Panc1 (cell line): ENCODE measurements at places on chromosomes 2 and 18. TPM values are rescaled to one million over a fixed set of nuclear protein-coding genes. Genes with fewer than 3 reads are reported as not detected.

- no peak for DNase-seq
- no peak overlapping the region for H3K27ac ChIP-seq
- H3K36me3 ChIP-seq: no peaks in the 10 kb centered on the region
- H3K27me3 ChIP-seq: peaks cover 3% of the 10 kb centered on the region; the same call in 1 of the 2 replicates
- H3K4me1 ChIP-seq: no peaks in the 10 kb centered on the region
Measured at GRCh38 chr18:73696698-73697097, 450.9 kb downstream of the FBXO15 start.

- no peaks in the 10 kb centered on the region for H3K27me3 ChIP-seq
- no peak overlapping the region for H3K4me3 ChIP-seq
- no peak for DNase-seq
Measured at GRCh38 chr2:99190548-99190947, 9.6 kb downstream of the MRPL30 start.

- no peaks in the 10 kb centered on the region for H3K36me3 ChIP-seq
- no peaks in the 10 kb centered on the region for H3K4me1 ChIP-seq
- H3K4me3 ChIP-seq: no peak overlapping the region
Measured at GRCh38 chr2:219417374-219417773, 803 bp upstream of the DES start.

The MOGAT1 gene
- total RNA-seq: not detected

The SCYGR3 gene
- not detected for total RNA-seq

GRCh38 chr18:34126121-34126520 lies 98.6 kb downstream of the NOL4 start:
- no peak overlapping the region for H3K27ac ChIP-seq
- H3K27me3 ChIP-seq: no peaks in the 10 kb centered on the region
- H3K4me1 ChIP-seq: no peaks in the 10 kb centered on the region
- DNase-seq: no peak
- H3K36me3 ChIP-seq: no peaks in the 10 kb centered on the region

The RGPD3 gene
- total RNA-seq: 0.31 TPM

DNA sequence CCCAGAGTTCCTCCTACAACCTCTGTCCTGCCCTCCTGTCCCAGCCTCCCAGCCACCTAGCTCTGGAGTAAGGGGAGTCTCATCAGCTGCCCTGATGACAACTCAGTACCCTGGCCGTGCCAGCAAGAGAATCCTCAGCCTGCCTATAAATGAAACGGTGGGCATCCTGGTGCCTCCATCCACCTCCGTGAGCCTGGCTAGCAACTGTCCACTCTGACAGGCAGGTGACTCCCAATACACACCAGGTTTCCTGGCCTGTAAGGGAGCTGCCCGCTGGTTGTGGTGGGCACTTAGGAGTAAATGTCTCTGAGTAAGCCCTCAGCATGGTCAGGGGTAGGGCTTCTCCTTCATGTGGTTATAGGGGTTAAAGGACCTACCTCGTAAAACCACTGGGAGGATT lies 81.5 kb downstream of the XDH start:
- H3K36me3 ChIP-seq: no peaks in the 10 kb centered on the region
- H3K27me3 ChIP-seq: no peaks in the 10 kb centered on the region; the same call in none of the 2 replicates
- no peak overlapping the region for H3K4me3 ChIP-seq
- H3K4me1 ChIP-seq: no peaks in the 10 kb centered on the region

GRCh38 chr18:63700501-63700900 lies 2.3 kb upstream of the SERPINB11 start:
- no peaks in the 10 kb centered on the region for H3K4me1 ChIP-seq
- H3K27me3 ChIP-seq: no peaks in the 10 kb centered on the region
- no peak overlapping the region for H3K4me3 ChIP-seq

DNA sequence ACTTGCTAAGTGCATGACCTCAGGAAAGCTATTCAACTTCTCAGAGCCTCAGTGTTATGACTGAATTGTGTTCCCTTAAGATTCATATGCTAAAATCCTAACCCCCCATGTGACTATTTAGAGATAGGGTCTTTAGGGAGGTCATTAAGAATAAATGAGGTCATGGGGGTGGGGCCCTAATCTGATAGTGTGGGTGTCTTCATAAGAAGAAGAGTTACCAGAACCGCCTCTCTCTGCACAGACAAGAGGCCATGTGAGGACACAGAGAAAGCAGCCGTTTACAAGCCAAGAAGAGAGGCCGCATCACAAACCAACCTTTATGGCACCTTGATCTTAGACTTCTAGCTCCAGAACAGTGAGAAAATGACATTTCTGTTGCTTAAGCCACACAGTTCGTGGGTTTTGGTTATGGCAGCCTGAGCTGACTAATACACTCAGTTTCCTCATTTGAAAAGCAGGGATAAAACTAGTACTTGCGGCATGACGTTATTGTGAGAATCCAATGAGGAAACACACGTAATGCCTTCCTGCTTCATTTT lies 9.9 kb downstream of the SH2D6 start:
- H3K36me3 ChIP-seq: no peaks in the 10 kb centered on the region
- DNase-seq: no peak
- H3K4me1 ChIP-seq: peaks cover 31% of the 10 kb centered on the region
- no peaks in the 10 kb centered on the region for H3K27me3 ChIP-seq

DNA sequence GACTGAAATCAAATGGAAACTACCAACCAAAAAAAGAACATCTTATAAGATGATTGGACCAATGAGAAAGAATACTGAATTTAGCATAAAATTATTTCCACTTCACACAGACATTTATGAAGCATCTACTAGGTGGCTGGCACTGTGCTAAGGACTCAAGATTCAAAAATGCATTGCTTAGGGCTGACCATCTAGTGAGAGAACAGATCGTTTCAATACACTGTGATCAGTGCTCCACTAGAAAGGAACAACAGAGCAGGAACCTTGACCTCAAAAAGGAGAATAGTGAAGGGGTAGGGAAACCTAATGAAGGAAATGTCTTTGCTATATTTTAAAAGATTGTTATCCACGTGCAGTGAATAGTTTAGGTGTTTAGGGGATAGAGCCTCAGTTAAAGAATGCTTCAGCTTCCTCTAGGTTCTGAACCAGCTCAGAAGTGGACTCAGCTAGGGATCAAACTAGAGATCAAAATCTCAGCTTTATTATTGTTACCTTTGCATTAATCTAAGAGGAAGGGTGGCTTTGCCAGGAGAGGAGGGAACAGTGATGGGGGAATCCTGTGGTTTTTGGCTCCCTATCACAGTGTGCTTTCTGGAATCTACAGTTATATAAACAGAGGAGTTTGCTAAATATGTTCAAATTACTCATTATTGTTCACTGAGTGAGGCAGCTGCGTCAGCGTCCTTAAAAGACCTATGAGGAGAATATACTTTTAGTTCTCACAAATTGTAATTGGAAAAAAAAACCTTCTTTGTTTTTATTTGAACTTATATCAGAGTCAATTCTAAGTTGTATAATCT lies 16.2 kb upstream of the BBS5 start:
- no peaks in the 10 kb centered on the region for H3K36me3 ChIP-seq
- H3K4me1 ChIP-seq: no peaks in the 10 kb centered on the region
- no peaks in the 10 kb centered on the region for H3K27me3 ChIP-seq

The KCNG3 gene
- 4.3 TPM for total RNA-seq

DNA sequence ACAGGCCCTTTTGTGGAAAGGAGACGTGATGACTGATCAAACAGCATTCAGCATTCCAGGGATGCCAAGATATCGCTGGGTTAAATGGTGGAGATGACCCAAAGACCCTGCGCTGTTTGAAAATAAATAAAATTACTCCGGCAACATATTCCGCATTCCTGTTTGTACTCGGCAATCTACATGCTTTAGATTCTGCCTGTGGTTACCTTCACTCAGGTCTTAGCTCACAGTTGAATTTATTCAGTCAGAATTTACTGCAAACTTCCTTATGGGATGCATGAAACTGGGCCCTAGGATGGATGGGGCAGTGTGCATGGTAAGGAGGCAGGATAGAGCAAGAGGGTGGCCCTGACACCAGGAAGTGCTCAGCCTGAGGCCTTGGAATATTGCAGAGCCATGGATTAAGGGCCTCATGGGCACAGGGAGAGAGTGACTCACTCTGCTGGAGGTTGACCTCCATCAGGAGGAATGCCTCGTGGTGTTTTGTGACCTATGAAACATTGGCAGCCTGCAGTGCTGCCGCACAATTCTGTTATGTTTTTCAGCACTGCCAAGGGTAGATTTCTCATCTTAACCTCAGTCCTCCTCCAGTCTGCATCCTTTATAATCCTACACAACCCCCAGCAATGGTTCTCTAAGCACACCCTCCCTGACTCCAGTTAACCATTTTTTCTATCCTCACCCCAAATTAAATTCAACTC lies 321.4 kb downstream of the IRS1 start:
- H3K4me3 ChIP-seq: no peak overlapping the region
- peaks cover 28% of the 10 kb centered on the region for H3K4me1 ChIP-seq
- peak overlapping the region; percentile 91 for H3K27ac ChIP-seq
- H3K27me3 ChIP-seq: no peaks in the 10 kb centered on the region

GRCh38 chr2:120404941-120405758 lies 59.2 kb downstream of the INHBB start:
- no peak overlapping the region for H3K4me3 ChIP-seq
- H3K36me3 ChIP-seq: no peaks in the 10 kb centered on the region
- DNase-seq: no peak
- H3K27ac ChIP-seq: no peak overlapping the region
- H3K27me3 ChIP-seq: no peaks in the 10 kb centered on the region

DNA sequence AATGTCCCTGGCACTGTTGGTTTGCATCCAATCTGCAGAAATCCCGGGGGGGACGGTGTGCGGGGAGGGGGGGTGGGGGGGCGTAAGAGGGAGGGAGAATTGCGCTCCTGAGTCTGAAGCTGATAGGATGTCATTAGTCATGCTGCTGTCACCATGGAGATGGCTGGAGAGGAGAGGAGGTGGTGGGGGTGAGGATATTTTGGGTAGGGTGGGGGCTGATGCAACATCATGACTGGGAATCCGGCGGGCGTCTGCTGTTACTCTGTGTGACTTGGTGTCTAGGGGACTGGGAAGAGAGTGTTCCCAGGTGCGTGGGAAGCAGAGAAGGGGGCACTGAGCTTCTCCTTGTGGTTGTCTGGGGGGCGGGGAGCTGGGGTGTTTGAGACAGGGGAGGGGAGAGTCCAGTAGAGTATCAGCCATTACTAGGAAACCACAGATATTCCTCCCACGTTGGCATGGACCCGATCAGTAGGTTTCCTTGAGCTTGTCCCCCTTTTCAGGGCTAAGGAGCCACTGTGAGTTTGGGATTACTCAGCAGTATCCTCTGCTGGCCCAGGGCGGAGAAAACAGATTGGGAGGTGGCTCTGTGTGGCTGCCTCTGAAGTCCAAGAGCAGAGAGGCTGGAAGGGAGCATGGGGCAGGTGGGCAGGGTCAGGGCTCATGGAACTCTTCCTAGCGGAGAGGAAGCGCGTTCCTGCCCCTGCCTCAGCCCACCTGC lies 18.9 kb downstream of the TET3 start:
- H3K36me3 ChIP-seq: no peaks in the 10 kb centered on the region
- no peak for DNase-seq
- no peak overlapping the region for H3K4me3 ChIP-seq
- no peaks in the 10 kb centered on the region for H3K27me3 ChIP-seq

DNA sequence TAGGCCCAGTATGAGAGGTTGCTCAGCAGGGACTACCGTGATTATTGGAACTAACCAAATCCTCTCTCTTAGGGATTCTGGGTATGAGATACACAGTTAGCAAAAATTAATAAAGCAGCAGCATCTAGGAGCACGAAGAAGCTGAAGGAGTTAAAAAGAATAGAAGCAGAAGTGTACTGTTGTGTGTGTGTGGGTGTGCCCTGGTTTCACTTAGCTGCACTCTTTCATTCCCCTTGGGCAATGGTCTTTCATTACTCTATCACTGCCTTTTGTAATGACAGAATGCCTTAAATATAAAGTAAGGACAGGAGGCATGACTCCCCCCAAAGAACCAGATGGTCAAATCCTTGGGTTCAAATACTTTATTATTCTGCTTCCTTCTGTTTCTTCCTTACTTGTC lies 115.9 kb upstream of the CD302 start:
- no peak for DNase-seq
- no peaks in the 10 kb centered on the region for H3K4me1 ChIP-seq
- H3K27ac ChIP-seq: no peak overlapping the region
- no peaks in the 10 kb centered on the region for H3K36me3 ChIP-seq
- H3K27me3 ChIP-seq: peaks cover 2% of the 10 kb centered on the region; the same call in 1 of the 2 replicates

- H3K27ac ChIP-seq: no peak overlapping the region
- no peak for DNase-seq
- no peaks in the 10 kb centered on the region for H3K27me3 ChIP-seq
- no peak overlapping the region for H3K4me3 ChIP-seq
Measured at GRCh38 chr18:50654658-50655550, 95.0 kb downstream of the MAPK4 start.

DNA sequence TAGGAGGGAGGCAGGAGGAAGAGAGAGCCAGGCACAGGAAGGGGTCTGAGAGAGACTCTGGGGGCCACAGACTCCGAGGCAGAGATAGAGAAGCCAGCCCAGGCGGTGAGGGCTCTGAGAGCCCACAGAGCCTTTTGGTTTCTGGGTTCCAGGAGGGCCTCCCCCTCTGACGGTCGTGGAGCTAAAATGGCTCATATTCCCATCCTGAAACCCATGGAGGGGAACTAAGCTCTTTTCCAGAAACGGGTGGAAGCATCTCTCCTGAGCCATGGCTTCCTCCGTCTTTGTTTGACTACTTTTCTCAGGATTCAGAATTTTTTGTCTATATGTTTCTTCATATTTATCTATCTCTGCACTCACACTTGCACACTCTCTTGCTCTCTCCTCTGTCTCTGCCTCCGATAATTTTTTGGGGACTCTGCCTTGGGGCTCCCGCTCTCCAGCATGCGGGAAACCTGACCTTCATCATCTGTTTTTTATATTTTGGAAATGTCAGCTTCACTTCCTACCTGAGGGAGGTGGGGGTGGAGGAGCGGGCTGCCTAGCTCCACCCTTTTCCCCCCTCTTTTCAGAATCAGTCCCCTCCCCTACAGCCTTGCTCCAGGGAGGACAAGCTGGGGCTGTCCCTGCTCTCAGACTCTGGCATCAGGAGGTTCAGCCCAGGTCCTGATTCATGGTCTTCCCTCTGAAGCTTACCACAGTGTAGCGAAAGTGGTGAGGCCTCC lies 5.0 kb upstream of the PKDCC start:
- H3K27ac ChIP-seq: no peak overlapping the region
- H3K4me1 ChIP-seq: peaks cover 16% of the 10 kb centered on the region
- H3K27me3 ChIP-seq: no peaks in the 10 kb centered on the region

The IL18RAP gene
- not detected for total RNA-seq
